ENCODE measurements at places on chromosomes 12 and 14.

- no peak for DNase-seq
Measured at GRCh38 chr14:105939810-105940508, 413.6 kb downstream of the TMEM121 start.

- DNase-seq: no peak
Measured at GRCh38 chr14:95998656-95999055, 40.5 kb upstream of the C14orf132 start.

- no peak for DNase-seq
Measured at GRCh38 chr12:110798461-110798860, 48.3 kb upstream of the CCDC63 start.

- DNase-seq: no peak
Measured at GRCh38 chr14:101604935-101605780, 43.9 kb downstream of the DIO3 start.

DNA sequence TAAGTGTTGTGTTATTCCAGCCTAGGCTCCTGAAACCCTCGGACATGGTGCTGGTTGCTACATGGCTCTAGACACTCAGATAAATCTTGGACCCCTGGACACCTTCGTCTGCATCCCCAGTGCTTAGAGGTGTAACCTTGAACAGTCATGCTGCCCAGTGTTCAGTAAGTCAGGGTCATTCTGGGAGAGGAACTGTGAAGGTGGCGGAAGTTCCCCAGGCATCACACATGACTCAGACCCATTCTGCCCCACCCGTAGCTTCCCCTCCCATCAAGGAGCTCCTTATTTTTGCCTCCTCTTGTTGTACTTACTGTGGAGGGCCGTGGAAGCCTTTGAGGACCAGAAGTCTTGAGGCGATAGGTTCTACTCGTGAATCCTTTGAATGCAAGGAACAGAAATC is 18.1 kb upstream of the SSPN start:
- no peak for DNase-seq
